Suppressor macrophage (primary cell): ENCODE measurements at places on chromosomes 7 and 10.

- DNase-seq: no peak
These were observed 98.4 kb upstream of the STEAP1B start for GRCh38 chr7:22598318-22598920.

DNA sequence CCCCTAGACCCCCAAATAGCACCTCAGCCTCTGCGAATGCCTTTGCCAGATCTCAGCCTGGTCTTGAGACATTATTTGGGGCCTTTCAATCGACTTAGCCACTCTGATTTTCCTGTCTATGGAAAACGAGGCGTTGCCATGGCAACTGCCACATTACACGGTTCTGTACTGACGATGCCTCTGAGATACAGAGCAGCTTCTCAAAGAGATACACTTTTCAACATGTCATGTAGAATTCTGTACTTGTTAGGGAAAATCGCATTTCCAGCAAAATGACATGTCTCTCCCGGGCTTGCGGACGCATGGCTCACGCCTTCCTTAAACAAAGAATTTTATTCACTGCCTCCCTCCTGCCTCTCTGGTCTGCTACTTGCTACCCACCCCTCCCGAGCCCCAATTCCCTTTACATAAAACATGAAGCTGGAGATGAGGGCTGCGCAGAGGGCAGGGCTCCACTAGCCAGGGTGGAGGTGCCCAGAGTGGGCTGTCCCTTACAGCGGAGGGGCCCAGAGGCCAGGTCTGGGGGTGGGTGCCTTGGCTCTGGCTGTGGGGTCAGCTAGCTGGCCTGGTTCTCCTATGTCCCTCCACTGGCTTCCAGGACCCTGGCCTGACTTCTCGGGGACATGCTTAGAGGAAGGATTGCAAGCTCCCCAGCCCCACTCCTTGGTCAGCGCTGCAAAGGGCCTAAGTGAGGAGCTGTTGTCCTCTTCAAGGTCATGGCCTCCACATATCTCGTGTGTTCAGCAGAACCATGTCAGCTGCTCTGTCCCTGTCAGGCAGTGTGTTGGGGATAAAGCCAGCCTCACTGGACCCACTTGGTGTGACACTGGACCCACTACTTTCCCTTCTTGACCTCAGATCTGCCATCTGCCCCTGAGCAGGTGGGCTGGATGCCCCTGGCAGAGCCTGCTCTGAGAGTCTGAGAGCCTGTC lies 342.5 kb downstream of the RPS24 start:
- no peak for DNase-seq

DNA sequence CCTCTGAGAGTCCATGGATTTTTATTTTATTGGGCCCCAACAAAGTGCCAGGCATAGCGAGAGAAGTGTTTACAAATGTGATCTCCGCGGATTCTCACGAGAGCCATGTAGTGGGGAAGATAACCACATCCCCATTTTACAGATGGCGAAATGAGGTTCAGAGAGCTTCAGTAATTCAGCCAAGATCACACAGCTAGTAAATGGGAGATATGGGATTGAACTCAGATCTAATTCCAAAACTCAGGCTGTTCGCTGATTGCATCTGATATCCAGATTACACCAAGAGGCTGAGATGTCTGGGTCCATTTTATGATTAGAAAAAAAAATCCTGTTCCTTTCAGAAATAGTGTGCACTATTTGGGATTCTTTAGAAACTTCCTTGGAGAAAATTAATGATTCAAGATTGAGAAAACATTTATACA lies 1.3 kb downstream of the FAS start:
- peak; percentile 78 for DNase-seq

DNA sequence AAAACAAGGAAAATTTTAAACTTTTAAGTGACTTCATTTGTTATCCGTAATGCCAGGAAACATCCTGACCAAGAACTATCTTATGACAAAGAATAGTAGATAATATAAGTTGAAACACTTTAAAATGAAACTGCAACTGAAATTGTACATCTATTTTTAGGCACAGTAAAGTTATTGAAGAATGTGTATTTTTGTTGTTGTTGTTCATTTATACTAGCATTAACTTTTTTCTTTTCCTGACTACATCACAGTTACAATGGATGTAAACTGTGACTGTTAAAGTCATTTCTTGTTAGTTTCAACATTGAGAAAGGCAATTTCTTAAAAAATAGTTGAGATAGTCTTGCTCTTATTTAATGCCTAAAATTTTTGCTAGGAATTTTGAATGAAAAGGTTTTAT lies 2.6 kb downstream of the CPED1 start:
- DNase-seq: no peak

- no peak for DNase-seq
These were observed 134.6 kb upstream of the CHST15 start for GRCh38 chr10:124227988-124228387.

- DNase-seq: peak; percentile 86
These were observed 115.9 kb upstream of the CACUL1 start for GRCh38 chr10:118870467-118871243.

DNA sequence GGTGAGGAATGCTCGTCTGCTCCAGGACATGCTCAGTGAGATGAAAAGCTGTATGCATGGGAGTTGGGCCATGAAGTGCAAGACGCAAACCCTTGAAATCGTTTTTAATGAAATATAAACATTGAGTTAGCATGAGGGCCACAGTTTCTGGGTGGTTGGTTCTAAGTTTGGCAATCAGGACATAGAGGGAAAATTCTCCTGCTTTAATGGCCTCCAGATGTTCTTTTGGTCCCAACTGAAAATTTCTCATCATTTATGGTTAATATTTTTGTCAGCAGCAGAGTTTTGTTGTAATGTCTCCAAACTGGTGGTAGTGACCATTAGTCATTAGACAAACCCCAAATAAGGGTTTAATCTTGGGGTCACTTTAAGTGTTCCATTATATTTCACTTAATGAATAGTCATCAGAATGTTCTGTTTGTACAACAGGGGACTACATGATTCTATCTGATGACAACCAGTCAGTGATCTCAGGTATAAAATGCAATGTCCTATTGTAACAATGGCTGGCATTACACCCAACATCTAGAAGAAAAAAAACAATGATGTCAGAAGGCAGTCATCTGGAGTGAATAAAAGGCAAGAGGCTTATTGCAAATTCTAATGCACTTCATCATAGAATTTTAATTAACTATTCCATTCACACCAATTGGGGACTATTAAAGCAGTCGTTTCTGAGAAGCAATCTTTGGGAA lies 197.4 kb downstream of the JCAD start:
- no peak for DNase-seq

DNA sequence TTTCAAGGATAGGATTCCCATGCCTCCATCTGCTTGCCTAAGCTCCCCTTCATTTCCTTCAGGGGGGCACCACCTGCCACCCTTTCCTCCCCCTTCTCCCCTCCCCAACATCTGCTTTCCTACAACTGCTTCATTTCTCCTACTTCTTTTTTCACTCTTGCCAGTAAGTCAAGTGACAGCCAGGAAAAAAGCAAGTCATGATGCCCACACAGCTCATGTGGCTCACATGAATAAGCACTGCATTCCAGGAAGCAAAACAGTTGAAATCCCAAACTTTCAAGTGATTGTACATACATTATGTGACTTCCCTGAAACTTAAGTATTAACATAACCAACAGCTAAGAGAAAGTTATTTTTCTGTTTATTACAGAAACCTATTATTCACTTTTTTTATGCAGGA lies 78.6 kb downstream of the TNS3 start:
- peak; percentile 91 for DNase-seq

- DNase-seq: no peak
These were observed 19.8 kb downstream of the C10orf71 start for GRCh38 chr10:49318755-49319154.

GRCh38 chr10:11757454-11757820 lies 15.3 kb downstream of the ECHDC3 start:
- peak; percentile 18 for DNase-seq

DNA sequence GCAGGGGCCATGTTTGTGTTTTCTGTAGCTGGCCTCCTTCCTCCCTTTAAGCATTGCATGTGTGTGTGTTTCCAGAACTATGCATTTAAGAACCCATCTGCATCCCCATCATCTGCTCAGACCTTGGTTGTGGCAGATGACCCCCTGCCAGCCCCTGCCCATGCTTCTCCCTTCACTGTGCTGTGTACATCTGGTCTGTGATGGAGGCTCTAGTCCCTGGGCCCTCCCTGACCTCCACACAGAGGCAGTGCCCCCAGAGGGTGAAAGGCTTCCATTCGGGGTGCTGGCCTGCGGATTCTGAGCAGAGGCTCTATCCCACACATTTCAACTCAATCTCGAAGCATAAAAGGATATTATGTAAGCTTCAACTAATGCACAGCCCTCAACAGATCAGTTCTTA lies 89.4 kb downstream of the TACC2 start:
- DNase-seq: no peak

GRCh38 chr7:84399661-84400060 lies 205.1 kb upstream of the SEMA3A start:
- DNase-seq: no peak

DNA sequence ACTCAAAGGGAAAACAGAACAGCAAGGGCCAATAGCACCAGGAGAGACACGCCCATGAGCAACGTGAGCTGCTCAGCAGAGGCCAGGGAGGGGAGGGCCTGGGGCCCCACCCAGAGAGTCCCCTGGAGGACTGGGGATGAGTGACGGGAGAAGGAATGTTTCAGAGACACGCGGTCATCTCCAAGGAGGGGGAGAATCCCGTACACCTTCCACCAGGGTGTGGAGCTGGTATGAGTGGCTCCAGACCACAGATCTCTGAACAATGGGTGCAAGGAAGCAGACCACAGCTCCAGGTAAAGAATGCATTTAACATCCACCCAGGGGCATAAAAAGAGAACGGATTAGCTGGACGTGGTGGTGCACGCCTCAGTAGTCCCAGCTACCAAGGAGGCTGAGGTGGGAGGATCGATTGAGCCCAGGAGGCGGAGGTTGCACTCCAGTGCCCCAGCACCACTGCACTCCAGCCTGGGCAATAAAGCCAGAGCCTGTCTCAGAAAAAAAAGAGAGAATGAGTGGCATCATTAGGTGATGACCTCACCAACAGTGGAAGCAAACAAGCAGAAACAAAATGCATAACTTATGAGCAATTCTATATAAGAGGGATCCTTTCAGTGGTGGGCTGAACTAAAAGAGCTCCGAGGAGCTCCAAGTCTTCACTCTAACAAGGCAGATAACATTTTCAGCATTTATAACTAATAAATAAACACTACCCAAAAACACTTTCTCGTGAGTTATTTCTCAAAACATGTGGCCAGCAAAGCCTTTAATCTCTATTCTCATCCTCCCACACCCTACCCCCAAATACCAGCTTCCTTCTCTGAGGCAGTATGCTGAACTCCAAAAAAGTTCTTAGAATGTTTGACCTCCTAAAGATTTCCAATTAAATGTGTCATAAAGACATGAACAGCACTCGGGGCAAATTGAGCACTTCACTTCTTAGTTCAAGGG lies 12.5 kb downstream of the PSAP start:
- DNase-seq: peak; percentile 63

GRCh38 chr7:84701524-84702306 lies 485.1 kb downstream of the SEMA3D start:
- DNase-seq: no peak

DNA sequence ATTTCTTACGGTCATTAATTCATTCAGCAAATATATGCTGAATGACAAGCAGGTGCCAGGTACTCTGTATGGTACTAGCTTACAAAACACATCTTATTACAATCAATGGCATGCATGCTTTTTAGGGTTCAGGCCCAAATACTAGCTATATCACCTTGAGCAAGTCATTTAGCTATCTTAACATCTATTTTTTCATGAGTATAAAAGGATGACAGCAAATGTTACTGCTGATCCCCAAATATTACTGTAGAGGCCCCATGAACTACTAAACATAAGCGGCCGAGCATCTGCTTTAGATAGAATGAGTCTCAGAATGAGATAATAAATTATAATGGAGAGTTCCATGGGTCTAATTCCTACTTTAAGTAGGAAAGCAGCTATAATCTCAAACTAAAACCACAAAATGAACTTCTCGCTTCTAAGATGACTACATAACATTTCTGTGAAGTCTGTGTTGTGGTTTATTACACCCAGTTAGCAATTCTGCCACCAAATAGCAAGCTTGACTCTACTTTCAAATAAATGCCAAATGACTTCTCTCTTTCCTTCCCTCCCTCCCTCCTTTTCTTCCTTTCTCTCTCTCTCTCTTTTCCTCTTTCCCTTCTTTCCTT lies 113.7 kb upstream of the LRRN3 start:
- DNase-seq: no peak

DNA sequence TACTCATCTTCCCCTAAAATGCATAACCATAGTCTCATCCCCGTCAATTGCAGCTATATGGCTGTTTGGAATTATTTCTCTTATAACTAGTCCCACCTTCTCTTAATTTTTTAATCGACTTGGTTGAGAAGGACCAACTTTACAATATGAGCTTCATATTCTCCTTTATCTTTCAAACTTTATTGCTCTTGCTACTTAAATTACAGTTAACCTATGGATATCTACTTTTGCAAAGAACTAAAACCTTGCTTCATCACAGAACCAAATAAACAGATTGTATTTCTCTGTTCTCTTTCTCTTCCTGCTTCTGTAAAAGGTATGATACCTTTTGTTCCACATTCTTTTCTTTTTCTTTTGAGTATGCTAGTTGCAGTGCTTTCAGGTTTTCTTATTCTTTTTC lies 6.1 kb downstream of the CREM start:
- DNase-seq: no peak

DNA sequence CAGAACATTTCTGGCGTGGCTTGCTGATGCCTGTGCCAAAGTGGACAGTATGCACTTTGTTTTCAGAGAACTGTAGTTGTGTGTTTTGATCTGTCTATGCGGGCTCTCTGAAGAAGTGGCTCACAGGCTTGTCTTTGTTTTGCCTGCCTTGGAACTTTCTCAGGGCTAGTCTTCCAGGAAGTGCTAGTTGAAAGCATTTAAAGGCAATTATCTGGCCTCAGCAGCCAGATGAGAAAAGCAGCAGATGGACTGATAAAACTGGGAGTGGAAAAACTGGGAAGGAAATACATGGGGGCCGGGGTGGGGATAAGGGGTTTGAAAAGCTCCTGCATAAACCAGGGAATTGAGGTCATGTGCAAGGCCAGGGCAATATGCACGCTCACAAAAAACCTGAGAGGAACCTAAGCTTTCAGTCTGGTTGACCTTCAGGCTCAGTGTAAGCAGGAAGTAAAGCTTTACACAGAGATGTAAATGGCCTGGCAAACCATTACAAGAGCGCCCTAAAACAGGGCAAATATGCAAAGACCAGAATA lies 94.5 kb downstream of the ZNF33B start:
- no peak for DNase-seq

- DNase-seq: no peak
These were observed 1.3 kb downstream of the FRAT2 start for GRCh38 chr10:97333351-97333600.
